ENCODE measurements at places on chromosomes 1 and 21. TPM values are rescaled to one million over a fixed set of nuclear protein-coding genes. Genes with fewer than 3 reads are reported as not detected.

- DNase-seq = no peak
These were observed 16.9 kb upstream of the GNG12 start for GRCh38 chr1:67850151-67850551.

- DNase-seq = no peak
These were observed 13.7 kb downstream of the ALX3 start for GRCh38 chr1:110056776-110057175.

- DNase-seq = no peak
These were observed 751.3 kb upstream of the NEGR1 start for GRCh38 chr1:73033640-73034039.

GRCh38 chr1:68197461-68197860 is 34.9 kb downstream of the WLS start:
- DNase-seq = no peak

DNA sequence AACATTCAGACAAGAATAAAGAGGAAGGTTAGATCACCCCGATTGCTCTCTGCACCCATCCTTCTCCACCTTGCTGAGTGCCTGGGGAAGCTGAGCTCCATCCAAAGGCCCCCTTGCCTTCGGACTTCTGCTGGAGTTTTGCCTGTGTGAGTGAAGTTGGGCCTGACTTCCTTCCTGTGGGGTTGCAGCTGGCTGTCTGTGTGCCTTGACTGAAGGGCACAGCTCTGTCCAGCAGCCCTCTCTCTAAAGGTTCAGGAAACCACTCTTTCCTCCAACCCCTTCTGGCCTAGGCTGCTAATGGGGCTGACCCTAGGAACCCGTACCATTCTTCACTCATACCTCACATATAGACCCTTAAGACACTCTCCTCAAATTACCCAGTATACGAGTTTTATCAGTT is 173.4 kb upstream of the HMCN1 start:
- no peak for DNase-seq

GRCh38 chr1:161173711-161174110 is 3.6 kb downstream of the B4GALT3 start:
- no peak for DNase-seq

GRCh38 chr1:9326596-9326995 is 33.9 kb downstream of the SPSB1 start:
- DNase-seq = peak; percentile 57

DNA sequence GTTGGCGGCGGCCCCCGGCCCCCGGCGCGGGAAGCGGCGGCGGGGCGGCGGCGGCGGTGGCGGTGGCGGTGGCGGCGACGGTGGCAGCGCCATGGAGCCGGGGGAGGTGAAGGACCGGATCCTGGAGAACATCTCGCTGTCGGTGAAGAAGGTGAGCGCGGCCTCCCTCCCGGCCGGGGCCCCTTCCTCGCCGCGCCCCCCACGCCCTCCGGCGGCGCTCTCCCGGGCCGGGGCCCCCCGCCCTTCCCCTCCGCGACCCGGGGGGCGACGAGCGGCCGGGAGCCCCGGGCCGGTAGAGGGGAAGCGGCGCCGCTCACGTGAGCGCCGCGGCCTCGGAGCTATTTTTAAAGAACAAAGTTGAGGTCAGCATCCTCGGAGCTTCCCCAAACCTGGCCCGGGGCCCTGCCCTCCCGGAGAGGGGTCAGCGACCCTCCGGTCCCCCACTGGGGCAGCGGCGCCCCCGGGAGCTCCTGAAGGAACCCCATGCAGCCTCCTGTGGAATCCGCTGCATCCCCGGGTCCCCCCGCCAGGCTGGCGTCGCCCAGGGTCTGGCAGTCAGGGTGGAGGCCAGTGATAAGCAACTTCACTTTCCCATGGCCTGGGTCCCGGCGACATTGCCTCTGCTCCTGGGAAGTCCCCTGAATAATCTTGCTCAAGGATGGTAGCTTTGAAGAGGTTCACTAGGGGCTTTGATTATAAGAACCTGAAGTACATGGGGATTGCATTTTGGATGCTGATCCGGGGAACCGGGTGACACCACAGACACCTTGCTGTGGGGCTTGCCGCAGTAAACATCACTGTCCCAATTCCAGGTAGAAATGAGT is 560 bp downstream of the PLEKHM2 start:
- DNase-seq = peak; percentile 50

DNA sequence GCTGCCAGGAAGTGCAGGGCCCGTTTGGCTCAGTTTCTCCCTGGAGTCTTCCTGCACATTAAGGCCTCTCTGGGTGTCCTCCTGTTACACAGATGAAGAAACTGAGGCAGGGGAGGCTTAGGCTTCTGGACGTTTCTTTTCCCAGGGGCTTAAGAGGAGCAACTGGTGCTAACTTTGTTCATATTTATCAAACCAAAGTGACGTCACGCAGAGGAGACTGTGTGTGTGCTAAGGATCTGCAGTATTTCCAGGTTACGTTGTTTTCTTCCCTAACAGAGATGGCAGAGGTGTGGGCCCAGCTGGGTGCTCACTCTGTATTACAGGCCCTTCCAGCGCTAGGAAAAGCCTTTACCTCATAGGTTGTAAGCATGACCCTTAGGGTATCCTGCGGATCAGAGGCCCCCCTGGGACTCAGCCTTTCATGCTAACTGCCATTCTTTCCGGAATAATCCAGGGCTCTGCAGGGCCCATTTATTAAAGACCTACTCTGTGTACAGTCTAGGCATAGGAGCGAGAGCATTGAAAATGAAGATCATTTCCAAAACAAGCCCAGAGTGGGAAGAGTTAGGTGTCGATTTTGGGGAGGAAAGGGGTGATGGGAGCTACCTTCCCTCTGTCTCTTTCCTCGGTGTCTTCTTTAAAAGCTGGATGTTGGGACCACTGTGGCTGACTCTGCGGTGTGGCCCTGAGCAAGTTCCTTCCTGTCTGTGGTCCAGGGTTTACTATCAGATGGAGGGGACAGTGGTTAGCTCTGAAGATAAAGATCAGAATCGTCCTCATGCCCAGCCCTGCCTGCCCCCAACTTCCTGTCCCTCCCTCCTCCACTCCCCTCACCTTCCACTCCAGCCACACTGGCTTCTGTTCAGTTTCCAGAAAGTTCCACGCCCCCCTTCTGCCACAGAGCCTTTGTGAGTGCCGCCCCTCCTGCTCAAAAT is 4.6 kb downstream of the AGTRAP start:
- no peak for DNase-seq

- DNase-seq = no peak
These were observed 34.3 kb downstream of the NEK7 start for GRCh38 chr1:198191117-198191516.

GRCh38 chr21:26236281-26236680 is 65.7 kb upstream of the APP start:
- no peak for DNase-seq

DNA sequence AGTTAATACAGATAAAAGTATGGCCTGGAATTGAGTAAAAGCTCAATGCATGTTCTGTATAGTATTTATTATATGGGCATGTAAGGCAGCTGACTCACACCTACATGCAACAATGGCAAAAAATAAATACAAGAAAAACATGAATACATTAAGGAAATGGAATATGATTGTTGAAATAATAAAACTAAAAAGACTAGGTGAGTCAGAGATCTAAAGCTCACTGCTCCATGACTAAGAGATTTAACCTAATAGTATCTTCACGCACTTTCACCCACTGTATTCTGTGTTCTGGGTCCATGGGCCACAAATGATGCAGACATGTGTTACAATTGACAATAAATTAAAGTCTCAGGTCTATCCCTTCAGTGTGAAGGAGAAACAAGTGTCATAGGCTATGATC is 607.0 kb downstream of the AGBL4 start:
- DNase-seq = no peak

DNA sequence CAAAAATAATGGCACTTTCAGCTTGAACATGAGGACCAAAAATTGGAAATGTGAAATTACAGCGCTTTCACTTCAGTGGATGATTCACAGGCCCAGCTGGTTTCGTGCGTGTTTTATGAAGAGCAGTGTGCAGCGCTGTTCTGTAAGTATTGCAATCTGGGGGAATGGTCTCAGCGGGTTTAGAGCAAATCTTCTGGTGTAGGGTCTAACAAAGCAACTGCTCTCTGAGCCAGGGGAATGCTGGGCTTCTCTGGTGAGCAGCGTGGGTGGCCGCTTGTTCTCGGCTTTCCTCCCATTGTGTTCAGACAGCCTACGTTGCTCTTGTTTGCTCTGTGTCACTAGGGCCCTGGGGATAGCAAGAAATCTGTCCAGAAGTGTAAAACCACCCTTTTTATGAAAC is 42.4 kb upstream of the GADD45A start:
- DNase-seq = no peak

DNA sequence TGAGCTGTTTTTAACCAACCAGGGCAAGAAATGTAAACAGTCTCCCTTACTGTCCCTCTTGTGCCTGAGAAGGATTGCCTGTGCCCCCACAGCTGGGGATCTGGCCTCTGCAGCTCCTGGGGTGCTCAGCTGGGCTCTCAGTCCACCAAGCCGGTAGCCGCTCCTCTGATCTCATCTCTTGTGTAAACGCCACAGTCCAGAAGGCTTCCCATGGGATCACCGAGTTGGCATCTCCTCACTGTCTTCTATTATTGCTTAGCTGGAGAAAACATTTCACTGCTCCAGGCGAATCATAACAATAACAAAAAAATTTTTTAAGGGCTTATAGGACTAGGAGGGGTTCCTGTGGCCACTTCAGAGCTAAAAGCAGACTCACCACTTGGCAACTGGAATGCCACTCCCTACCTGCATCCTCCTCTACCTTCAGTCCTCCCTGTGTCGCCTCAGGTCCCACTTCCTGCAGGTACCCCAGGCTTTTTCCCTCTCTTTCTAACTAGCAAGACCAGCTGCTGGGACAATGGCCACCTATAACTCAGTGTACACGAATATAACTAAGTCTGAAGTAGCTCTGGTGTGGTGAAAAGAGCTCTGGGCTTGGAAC is 75.8 kb downstream of the ATP1A1 start:
- DNase-seq = no peak

GRCh38 chr1:200891774-200892157 is 2.9 kb upstream of the INAVA start:
- DNase-seq = no peak

- DNase-seq = no peak
These were observed 390.1 kb downstream of the PRDM2 start for GRCh38 chr1:14090062-14090461.

DNA sequence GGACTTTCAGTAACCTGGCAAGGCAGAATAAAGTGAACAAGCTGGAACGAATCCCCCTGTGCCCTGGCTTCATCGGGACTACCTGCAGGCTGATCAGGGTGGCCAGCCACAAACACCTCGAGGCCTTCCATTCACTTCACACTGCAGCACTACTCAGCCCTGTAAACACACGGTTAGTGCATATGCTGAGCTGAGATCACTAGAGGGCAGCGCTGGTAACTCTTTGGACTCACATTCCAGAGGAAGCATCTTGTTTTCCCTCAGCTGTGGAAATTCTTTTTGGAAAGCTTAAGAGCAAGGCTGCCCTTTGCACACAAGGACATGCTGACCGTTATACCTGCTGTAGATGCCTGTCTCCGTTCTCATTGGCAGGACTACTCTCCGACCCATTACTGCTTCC is 32.1 kb downstream of the PCSK9 start:
- DNase-seq = no peak

GRCh38 chr1:169105434-169106094 is 926 bp upstream of the ATP1B1 start:
- peak; percentile 58 for DNase-seq

GRCh38 chr1:6267686-6268322 is 6.9 kb upstream of the GPR153 start:
- no peak for DNase-seq

DNA sequence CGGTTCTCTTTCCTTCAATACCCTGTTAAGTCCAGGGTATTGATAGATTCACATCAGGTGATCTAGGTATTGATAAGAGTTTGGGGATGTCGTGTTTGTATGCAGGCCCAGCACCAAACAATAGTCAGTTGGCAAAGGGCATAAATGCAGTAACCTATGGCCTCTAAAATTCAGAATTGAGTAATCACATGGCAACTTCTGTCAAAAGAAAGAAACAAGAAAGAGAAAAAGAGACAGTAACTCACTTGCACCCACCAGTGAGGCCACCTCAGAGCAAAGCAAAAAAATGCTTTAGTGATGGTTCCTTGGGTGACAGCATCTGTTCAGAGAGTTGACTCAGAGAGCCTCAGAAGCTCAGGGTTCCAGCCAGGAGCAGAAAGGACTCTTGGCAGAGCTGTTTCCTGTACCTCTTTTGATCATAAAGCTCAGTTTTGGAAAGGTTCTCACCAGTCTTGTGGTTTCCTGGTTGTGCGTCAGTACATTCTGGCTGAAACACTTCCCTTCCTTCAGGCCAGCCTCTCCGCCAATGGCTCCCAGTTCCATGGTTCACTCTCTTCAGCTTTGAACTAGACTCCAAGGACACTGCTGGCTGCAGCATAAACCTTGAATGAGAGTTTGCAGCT is 70.1 kb upstream of the GORAB start:
- DNase-seq = peak; percentile 52

DNA sequence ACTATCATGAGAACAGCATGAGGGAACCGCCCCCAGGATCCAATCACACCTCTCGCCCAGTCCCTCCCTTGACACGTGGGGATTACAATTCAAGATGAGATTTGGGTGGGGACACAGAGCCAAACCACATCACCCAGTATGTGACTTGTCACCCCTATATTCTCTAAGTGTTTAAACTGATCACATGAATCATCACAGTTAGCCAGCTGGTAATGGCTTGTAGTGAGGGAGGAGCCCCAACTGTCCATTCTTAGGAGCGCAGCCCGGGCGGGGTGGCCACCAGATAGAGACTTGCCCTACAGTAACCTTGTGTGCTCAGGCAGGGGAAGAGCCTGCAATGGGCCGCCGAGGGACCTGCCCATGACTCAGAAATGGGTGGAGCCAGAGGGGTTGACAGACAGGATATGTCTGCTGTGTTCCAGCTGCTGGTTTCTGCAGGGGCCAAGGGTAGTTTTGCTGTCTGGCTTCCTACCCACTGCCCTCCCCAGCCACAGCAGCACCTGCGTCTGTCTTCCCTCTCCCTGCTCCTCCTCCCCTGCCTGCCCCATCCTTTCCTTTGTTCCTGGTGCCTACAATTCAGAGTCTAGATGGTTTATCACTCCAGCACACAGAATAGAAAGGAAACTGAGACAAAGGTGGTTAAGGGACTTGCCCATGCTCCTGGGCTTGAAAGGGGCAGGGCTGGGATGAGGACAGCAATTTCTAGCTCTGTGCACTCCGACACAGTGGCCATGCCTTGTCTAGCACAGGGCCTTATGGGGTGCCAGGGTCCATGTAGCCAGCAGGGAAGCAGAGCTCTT is 9.2 kb downstream of the ABCG1 start:
- DNase-seq = peak; percentile 46

- no peak for DNase-seq
These were observed 32.8 kb upstream of the AJAP1 start for GRCh38 chr1:4621646-4622045.

DNA sequence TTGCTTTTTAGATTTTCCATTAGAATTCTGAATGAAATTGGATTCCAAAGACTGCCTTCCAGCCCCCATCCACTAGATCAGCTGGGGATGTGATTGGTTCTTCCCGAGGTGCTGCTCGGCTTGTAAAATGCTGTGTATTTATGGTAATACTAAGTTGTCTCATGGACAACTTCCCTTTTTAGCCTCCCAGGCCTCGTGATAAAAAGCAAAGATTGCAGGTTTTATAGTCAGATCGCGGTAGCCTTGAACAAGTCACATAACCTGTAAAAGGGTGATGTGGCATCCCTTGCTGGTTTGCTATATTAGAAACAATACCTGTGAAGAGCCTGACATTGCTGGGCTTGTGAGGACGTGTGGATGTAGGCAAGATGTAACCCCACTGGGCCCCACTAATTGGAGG is 10.4 kb downstream of the MUL1 start:
- DNase-seq = no peak

The HIVEP3 gene
- total RNA-seq = 7.6 TPM

The KCNAB2 gene
- 1.5 TPM for total RNA-seq

The LEFTY1 gene
- 3.5 TPM for total RNA-seq

The GRIK1 gene
- total RNA-seq = 0.12 TPM

The PER3 gene
- 14.1 TPM for total RNA-seq

The HDGF gene
- 150 TPM for total RNA-seq

All from uterus (tissue), 4 donors.